ENCODE measurements at places on chromosomes 7 and 10.

DNA sequence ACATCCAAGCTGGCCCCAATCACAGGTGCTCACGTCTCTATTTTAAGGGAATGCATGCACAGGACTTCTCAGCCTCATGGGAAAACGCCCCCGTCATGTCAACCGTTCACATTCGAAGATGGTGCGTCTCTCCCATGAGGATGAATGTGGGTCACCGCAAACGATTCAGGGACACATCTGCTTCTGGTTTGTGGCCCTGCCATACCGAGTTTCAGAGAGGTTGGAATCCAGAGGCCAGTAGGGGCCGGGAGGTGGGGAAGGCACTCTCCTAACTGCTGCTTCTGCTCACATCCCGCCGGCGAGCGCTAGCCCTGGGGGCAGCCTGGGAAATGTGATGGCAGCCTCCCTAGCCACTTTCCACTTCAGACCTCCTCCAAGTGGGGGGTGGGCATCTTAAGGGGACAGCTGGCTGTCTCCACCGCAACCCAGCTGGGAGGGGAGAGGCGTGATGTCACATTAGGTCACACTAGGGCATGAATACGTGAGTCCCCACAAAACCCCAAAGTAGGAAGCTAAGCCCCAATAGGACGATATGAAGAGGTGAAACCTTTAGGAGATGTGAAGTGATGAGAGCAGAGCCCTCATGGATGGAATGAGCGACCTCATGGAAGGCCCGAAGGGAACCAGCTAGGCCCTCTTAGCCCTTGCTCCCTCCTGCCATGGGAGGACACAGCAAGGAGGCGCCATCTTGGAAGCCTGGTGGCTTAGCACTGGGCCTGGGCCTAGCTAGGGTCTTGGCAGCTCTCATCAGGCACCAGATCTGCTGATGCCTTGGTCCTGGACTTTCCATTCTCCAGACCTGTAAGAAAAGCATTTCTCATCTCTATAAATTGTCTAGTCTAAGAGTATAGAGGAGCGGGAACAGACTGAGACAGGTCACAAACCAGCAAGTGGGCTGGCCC is 107.8 kb downstream of the TCERG1L start:
- DNase-seq, result no peak

DNA sequence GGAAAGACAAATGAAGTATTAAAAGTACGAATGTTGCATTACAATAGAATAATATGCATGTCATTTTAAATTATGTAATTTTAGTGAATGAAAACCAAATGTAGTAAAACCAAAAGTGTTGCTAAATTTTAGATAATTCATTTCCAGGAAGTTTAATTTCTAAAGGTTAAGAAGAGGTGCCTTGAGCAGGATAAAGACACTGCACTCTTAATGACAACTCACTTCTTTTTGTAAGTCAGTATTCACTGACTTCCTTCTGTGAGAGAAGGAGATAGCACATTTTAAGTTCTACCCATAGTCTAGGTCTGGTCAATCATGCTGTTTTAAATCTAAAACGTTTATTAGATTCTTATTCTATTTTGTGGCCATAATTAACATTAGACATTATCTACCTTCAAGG is 160.2 kb downstream of the CRPPA start:
- no peak for DNase-seq

- DNase-seq, result peak; percentile 4
Observed at GRCh38 chr7:91940171-91940570, 491 bp upstream of the AKAP9 start.

GRCh38 chr10:4685904-4686643 is 139.9 kb upstream of the AKR1E2 start:
- DNase-seq, result no peak

DNA sequence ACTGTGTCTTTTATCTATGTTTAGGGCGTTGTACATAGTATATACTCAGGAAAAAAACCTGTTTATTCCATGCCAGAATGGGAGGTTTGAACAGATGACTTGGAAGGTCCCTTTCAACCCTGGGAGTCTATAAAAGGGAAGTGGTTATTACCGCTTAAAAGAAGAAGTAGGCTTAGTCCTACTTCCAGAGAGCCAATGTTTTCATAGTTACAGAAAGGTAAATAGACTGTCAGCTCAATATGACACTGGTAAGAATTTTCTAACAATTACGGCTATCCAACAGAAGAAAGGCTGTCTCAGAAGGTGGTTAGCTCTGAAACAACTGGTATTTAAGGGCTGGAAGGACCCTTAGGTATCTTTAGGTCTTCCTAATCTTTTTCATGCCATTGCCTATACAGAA is 1.1 kb upstream of the TFAM start:
- DNase-seq, result no peak

DNA sequence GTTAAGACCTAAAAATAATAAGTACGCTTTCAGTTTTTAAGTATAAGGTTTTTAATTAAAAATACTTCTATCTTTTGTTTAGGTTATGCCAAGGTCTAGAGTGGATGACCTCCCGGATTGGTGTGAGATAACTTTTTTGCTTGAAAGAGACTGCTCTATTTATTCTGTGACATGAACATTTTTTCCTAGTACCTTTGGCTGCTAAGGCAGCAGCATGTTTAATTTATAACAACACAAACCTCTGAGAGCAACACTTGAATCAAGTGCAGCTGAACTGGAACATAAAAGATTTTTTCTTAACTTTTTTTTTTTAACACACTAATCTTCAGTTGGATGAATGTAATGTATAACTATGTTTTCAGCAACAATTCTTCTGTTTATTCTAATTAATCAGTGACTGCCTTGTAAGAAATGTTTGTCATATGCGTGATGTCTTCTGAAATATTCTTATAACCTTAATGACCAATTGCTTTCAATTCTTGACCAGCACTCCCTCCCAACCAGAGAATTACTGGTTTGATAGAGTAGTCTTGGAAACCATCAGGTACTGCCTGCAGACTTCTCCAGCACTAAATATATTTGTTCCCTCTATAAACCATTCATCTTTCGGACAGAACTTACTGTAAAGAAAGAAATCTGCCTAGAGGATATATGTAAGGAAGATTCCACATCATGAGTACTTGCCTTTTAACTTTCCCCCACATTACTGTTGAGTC is 16.0 kb downstream of the ARL5B start:
- no peak for DNase-seq

DNA sequence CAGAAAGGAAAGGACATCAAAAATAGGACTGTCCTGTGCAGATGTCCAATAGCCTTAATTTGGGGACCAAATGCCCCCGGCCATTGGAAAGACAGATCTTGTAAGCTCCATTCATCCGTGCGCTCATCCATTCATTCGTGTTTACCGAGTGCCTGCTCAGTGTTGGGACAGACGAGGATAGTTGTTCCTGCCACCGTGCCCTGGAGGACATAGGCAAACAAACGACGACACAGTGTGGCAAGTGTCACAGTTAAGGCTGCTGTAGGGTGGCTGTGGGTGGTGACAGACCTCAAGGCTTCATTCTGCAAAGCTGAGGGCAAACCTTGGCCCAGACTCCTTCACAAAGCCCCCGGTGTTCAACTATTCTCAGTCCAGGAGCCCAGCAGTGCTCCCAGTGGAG is 27.6 kb downstream of the MKI67 start:
- DNase-seq, result no peak

GRCh38 chr7:2732959-2733584 is 45.1 kb downstream of the AMZ1 start:
- DNase-seq, result no peak

DNA sequence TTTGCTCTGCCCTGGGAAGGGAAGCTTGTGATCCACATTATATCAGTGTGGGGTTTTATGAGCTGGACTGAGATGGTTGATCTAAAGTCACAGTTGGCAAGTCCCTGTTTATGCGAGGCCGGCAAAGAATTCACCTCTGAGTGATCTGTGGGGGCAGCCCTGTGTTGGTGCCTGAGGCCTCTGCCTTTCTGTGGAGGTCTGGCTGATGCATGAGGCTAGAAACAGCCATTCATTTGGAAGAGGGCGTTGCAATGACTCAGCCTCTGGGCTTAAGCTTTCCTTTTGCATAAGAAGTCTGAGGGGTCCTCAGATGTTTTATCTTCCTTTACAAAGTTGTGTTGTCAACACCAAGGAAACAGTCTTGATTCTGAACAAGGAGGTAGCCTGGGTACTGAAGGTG is 126.9 kb downstream of the MGMT start:
- no peak for DNase-seq

- no peak for DNase-seq
Observed at GRCh38 chr10:83083831-83084230, 1055.5 kb upstream of the GHITM start.

DNA sequence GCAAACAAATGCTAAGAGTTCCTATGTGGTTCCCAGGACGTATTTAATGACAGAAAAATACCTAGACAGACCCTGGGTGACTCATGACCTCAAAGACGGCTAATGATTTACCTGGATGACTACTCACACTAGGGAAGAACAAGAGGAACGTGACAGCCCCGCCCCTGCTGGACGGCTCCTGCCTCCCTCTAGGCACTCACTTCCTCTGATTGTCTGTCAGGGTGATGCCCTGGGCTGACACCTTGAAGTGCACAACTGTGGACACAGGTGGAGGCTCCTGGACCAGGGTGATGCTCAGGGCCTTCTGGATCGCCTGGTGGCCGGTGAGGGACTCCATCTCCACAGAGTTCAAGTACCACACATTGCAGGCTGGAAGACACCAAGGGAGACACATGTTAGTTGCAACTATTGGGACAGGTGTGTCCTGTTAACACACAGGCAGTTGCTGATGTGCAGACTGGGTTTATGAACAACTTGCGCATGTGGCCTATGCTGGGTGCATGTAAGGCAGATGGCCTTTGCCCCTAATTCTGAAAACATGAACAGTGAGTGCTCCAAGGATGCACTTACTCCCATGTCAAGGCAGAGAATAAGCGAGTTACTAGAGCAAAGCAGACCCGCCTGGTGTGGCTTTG is 298.3 kb downstream of the TNS3 start:
- no peak for DNase-seq

DNA sequence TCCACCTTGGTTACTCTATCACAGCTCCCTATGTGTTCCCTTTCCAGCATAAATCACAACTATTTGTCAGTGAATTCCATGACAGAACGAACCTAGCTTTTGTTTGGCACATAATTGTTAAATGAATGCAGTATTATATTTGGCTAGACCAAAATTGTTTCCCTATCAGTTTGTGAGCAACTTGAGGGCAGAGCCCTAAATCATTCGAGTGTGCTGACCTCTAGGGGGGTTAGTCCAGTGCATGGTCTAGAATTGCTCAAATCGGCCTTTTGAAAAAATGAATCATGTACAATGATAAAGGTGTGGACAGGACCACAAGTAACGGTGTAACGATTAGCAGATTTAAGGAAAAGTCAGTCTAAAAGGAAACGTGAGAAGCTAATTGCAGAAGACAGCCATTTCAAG is 475 bp upstream of the NRBF2 start:
- no peak for DNase-seq

GRCh38 chr10:72170263-72170662 is 45.5 kb upstream of the ANAPC16 start:
- no peak for DNase-seq

GRCh38 chr7:132965951-132966350 is 115.9 kb downstream of the CHCHD3 start:
- DNase-seq, result no peak

- no peak for DNase-seq
Observed at GRCh38 chr7:50739744-50740435, 42.8 kb downstream of the GRB10 start.

- no peak for DNase-seq
Observed at GRCh38 chr10:128596906-128597305, 470.7 kb upstream of the MKI67 start.

- DNase-seq, result no peak
Observed at GRCh38 chr7:158040199-158040598, 547.4 kb downstream of the PTPRN2 start.

DNA sequence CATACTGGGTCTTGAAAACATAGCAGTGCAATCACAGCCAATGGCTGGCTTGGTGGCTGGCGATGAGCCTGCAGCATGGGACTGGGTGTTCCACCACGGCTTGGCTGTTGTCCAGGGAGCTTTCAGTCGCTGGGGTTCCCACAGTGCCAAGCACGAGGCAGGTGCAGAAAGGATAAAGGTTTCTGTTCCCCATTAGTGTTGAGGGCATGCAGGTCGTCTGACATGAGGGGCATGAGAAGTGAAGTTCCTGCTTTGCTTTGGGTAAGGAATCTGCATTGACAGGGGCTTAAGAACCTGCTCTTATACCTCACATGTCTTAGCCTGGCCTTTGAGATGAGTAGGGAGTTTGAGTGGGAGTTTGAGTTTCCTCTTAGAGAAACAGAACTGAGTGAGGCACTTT is 9.0 kb upstream of the CFTR start:
- no peak for DNase-seq

- no peak for DNase-seq
Observed at GRCh38 chr7:44720301-44720700, 28.3 kb upstream of the ZMIZ2 start.

GRCh38 chr10:34908481-34908880 is 93.4 kb upstream of the PARD3 start:
- no peak for DNase-seq

- no peak for DNase-seq
Observed at GRCh38 chr7:46485481-46486065, 564.5 kb upstream of the IGFBP3 start.

- DNase-seq, result no peak
Observed at GRCh38 chr10:61828034-61828433, 73.5 kb upstream of the ARID5B start.

GRCh38 chr10:31171402-31172083 is 139.9 kb upstream of the ZNF438 start:
- DNase-seq, result no peak

GRCh38 chr7:34844406-34844805 is 186.4 kb downstream of the NPSR1 start:
- no peak for DNase-seq

DNA sequence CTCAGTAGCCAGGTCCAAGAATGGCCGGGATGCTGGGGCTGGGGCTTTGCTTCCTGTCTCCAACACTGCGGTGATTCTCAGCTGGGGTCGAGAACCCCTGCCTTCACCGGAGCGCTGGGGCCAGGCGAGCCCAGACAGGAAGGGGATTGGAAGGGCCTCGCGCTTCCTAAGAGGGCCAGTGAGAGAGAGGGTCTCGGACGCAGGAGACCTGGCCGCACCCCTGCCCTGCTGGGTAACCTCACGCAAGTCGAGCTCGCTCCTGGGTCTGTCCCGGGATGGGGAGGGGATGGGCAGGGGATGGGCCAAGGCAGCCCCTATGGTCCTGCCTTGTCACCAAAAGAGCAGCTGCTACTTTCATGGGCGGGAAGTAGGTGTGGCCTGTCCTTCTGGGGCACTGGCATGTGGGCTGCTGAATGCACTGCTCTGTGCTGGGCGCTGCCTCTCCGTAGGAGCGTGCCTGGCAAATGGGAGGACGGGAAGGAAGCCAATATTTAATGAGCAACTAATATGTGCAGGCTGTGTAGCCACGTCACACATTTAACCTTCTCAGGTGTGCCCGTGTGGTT is 20.0 kb downstream of the KCNK18 start:
- DNase-seq, result peak; percentile 18

- DNase-seq, result no peak
Observed at GRCh38 chr7:26334166-26334859, 42.7 kb downstream of the SNX10 start.
